ENCODE measurements at places on chromosomes 12 and 14.

DNA sequence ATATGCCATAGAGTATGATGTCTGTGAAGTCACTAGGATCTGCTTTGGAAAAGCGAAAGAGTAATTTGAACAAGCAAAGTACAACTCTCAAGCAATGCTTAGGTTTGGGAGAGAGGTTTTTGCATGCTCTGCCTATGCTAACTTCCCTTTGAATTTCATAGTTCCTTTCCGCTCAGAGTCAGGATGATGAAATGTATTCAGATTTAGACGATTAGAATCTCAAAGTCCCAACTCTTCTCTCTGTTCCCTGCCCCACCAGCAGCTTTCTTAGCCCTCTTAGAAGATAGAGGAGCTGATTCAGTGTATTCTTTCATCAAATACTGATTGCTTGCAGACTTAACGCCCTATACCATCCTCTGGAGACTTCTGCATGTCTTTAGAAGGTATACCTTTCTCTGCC is 11.5 kb downstream of the RAB5B start:
- DNase-seq, result no peak

- DNase-seq, result no peak
Measured at GRCh38 chr12:116547955-116548501, 11.2 kb upstream of the MAP1LC3B2 start.

DNA sequence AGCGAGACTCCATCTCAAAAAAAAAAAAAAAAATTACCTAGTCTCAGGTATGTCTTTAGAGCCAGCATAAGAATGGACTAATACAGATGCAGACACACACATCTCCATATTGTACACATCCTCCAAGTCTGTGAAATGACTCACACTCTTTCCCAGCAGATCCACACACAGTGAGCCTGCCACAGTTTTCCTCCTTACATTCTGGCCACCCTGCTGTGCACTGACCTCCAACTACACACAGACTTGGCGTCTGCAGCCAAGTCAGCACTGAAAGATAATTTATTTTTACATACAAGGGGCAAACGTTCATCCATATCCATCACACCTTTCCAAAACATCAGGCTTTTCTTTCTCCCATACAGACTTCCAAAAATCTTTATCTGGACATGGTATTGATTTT is 115.9 kb downstream of the SLC25A21 start:
- DNase-seq, result no peak

DNA sequence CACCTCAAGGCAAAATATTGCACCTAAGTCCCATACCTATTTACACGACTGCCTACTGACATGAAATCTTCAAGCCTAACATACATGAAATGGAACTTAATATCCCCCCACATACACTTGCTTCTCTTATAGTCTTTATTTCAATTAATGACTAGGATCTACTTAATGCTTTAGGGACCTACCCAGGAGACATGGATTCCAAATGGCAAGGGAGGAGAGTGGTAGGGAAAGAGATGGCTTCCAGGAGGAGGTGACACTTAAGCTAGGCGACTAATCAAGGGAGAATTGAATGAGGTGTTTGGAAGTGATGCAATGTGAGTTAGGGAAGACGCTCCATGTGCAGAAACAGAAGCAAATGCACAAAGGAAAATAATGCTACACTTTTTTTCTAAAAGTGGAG is 9.7 kb upstream of the PPP1R12A start:
- DNase-seq, result no peak

GRCh38 chr12:3574986-3575385 is 84.0 kb downstream of the PRMT8 start:
- no peak for DNase-seq

DNA sequence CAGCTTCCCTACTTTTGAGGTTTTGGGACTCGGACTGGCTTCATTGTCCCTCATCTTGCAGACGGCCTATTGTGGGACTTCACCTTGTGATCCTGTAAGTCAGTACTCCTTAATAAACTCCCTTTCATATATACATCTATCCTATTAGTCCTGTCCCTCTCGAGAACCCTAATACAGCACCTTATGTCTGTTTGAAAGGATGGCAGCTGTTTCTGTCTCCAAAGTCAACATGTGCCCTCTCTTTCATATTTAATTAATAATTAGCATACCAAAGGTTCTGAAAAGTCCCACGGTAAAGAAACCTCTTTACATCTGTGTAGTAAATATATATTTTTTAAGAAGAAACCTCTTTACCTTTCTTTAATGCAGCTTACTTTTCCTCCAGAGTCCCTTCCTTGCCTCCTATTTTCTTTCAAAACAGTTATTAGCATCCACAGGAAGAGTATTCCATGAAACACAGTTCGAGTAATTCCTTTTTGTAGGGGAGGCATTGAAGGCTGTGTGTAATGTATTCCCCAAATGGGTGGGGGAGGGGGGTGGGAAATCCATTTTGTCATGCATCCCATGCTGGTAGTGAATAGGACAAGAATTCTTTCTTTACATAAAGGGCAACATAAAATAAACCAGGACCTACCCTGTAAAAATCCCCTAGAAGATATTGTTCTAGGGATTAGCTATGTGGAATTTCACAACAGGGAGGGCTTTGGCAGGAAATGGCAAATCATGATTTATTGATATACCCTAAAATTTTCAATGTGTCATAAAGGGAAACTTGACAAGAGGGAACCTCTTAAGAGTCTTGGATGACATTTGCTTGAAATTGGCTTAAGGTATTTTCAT is 241.5 kb downstream of the SUDS3 start:
- no peak for DNase-seq

- DNase-seq, result no peak
Measured at GRCh38 chr14:104524726-104525125, 54.8 kb upstream of the C14orf180 start.

DNA sequence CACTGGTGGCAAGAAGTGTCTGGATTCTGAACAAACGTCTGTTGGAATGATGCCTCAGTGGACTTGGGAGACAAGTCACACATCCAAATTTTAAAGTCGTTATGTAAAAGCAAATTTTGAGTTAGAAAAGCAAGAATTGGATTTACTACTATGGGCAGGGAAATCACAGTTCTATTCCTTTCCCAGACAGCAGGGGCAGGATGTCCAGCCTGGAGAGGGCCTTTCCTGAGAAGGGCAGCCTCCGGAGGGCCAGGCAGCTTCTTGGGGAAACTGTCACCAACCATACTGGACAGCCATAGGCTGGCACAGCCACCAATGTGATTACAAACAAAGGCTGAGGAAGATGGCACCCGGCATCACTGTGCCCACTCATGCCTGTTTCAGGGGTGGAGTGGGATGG is 11.1 kb downstream of the SLC24A4 start:
- DNase-seq, result no peak

DNA sequence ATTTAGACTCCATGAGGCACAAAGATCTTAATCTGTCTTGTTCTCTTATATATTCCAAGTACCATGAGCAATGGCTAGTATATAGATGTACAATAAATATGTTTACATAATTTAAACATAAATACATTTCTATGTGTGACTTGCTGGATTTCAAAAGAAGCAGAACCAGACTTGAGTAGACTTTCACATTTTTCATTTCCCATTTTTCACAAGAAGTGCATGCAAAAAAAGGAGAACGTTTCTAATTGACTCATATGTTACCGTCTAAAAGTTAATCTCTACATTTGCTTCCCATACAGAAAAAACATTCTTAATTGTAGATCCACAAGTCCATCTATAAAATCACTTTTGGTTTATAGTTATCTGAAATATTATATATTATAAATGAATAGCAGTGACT is 256.5 kb upstream of the USP15 start:
- no peak for DNase-seq

DNA sequence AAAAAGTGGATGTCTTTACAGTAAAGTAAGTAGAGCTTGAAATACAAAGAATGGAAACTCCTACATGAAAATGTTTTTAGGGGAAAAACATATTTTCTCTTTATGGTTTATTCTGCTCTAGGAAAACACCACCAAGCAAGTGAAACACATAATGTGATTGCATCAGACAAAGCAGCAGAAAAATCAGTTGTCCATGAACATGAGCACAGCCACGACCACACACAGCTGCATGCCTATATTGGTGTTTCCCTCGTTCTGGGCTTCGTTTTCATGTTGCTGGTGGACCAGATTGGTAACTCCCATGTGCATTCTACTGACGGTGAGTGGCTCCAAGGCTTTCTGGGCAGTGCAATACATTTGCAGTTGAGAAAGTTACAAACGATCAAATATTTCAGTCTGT is 42.6 kb upstream of the PLEKHD1 start:
- no peak for DNase-seq

DNA sequence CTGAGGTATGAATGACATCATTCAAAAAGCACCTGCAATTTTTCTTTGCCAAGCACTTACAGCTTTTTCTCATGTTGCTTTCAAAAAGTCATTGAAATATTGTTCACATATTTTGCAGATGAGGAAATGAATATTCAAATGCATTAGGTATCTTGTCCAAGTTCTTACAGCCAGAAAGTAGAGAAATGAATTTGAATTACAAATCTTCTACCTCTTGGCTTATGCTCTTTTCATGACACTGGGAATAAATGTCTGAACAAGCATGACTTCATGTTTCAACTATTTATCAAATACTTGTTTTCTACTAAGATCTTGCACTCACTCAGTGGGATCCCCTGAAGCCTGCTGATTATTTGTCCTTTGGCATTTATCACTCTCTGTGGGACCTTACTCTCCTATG is 267.2 kb upstream of the BTG1 start:
- DNase-seq, result no peak

DNA sequence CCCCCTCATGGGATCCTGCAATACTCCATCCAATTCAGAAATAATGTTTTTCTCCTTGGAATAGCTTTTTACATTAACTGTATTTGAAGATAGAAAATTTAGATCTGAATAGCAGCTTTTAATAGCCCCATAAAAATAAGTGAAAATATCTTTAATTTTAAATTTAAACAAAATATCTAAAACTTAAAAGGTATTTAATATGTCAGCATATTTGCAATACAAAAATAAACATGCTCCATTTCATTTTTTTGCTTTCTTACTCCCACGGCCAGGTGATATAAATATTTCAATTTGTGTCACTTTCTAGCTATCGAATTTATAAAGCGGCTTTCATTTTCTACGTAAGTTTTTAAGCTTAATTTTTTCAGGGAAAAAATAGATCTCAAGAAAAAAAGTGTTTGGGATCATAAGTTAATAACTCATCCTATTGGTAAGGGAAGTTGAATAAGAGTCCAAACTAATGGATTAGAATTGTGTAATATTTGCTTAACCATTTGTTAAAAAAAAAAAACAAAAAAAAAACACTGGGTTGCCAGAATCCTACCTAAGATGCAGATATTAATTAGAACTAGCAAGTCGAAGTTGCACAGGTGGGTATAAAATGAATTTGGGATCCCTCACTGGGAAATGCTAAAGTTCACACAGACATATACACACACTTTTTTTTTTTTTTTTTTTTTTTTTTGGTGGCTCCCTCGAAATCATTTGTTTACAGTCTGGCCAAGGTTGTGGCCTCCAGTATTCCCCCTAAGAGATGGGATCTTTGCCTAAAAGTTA is 47.6 kb downstream of the PPP2R5C start:
- no peak for DNase-seq

GRCh38 chr14:85531587-85532373 is 1.8 kb downstream of the FLRT2 start:
- DNase-seq, result no peak

DNA sequence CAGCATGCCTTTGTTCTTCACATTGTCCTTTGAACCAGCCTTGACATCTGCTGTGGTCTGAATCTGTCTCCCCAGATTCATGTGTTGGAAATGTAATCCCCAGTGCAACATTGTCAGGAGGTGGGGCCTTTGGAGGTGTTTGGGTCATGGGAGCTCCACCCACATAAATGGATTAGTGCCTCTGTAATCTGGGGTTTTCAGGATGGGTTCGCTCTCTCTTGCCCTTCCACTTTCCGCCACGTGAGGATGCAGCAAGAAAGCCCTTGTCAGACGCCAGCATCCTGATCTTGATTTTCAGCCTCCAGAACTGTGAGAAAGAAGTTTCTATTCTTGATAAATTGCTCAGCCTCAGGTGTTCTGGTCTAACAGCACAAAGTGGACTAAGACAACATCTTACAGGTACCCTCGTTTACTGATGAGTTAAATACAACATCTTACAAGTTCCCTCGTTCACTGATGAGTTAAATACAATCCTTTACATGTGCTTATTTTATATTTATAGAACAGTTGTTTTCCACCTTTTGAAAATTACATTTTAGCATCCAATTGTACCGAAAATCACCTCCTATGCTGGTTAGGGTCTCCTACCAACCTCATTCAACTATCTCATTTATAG is 54.4 kb upstream of the RIMBP2 start:
- no peak for DNase-seq

GRCh38 chr12:89129167-89129870 is 223.0 kb downstream of the DUSP6 start:
- no peak for DNase-seq

- no peak for DNase-seq
Measured at GRCh38 chr12:13066459-13066858, 22.3 kb downstream of the FAM234B start.

DNA sequence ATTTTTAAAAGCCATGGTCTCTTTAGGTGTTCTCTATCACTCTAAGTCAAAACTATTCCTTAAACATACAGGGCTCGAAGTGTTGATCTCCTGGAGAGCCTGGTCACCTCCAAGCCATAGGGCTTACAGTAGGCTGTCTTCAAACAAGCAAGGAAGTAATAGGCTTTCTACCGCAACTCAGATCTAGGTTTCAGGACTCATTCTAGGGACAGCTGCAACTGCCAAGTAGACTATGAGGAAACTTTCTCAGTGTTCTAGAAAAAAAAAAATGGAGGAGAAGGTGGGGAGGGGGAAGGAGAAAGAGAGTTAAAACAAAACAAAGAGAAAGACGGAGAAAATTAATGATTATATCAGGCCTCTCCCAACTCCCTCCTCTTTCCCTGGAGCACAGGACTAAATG is 106.9 kb upstream of the ETV6 start:
- no peak for DNase-seq

- DNase-seq, result no peak
Measured at GRCh38 chr12:51593021-51593420, 2.0 kb downstream of the SCN8A start.

- DNase-seq, result no peak
Measured at GRCh38 chr14:33237115-33237740, 298.5 kb downstream of the NPAS3 start.

- DNase-seq, result no peak
Measured at GRCh38 chr14:23405516-23406025, 2.5 kb downstream of the MYH6 start.

DNA sequence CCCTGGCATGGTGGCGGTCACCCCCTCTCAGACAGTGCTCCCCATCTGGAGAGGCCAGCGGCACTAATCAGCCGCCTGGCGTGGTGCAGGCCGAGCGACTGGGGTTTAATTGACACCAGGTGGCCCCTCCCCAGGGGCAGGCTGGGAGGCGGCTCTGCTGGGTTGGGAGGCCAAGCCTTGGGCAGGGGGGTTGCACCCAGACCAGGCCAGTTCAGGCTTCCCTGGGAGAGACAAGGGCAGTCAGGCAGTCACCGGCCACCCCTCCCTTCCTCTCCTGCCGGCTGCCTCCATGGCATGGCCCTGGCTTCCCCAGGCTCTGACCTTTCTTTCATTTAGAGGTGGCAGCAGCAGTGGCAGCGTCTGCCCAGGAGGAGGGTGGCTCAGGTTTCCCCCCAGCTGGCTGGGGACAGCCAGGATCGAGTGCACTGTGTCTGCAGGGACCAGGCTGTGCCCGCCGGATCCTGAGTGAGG is 78.1 kb upstream of the NOS1 start:
- DNase-seq, result no peak

- DNase-seq, result no peak
Measured at GRCh38 chr12:31578632-31579031, 12.3 kb downstream of the DENND5B start.

GRCh38 chr12:12319451-12320183 is 30.4 kb downstream of the MANSC1 start:
- DNase-seq, result no peak

Data from T-helper 2 cell treated with Interferon-gamma antibody and Interleukin-4, amounts not matched to agents 5 μg/mL and 100 μg/mL, for 36 hours (primary cell).